ENCODE measurements at places on chromosomes 2 and 18.

GRCh38 chr2:112705575-112705974, 15.2 kb upstream of the NT5DC4 start:
- no peak for DNase-seq

DNA sequence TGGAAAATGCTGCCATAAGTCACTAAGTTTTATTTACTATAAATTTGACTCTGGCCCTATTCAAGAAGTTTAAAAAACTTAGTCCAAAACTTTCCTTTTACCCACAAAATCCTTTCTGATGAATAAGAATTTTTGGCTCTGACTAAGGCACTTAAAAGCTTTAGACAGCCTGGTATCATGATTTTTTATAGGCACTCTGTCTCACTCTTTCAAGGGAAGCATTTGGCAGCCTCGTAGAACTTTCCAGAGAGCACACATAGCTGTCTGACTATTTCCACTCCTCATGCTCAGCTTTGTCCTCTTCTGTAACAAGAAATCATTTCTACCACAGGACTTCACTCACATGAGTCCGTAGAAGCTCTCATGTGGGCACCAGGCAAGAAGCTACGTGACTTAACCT, 32.3 kb upstream of the XDH start:
- DNase-seq = no peak

DNA sequence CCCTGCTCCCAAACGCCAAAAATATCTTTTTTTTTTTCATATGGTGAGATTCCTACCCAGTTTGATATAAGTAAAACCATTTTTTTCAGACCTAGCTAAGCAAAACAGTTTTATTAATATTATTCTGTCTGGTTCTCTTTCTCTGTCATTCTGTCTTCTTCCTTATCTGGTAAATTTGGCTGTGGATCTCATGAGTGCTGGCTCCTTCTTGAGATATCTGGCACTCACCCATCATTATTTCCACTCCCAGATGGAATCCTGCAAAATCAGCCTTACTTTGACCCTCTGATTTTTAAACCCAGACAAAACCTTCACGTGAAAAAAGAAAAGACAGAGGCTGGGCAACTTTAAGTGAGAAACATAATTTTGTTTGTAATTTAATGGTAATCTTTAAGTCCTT, 373.6 kb downstream of the NYAP2 start:
- DNase-seq = no peak

- no peak for DNase-seq
These were observed 493.6 kb upstream of the SPHKAP start for GRCh38 chr2:228675091-228675490.

GRCh38 chr2:582792-583528, 94.2 kb downstream of the TMEM18 start:
- DNase-seq = no peak

DNA sequence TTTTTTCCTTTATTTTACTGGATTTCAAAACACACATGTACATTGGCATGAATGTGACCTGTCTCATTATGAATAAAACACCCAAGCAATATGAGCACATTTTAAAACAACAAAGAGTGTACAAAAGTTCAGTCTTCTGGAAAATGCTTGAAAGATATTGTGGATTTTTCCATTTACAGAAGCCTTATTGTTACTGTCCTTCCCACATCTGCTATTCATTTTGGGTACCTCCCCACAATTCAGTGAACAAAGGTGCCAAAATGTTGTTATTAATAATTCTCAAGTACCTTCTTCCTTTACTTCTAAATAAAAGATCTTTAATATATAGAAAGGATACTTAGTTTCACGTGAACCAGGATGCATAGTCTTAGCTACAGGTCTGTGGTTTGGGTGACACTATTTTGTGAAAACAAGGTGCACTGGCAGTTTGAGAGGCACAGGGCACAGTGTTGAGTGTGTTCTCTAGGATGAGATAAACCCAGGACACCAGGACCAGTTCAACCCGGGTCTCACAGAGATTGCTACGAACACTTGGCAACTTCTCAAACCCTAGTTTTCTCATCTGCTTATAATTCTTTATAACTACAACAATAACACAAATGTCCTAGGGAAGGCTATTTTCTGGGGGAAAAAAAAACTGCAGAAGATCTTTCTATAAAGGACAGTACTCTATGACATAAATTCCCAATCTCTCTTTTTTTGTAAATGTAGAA, 84.5 kb upstream of the GALNT5 start:
- no peak for DNase-seq

DNA sequence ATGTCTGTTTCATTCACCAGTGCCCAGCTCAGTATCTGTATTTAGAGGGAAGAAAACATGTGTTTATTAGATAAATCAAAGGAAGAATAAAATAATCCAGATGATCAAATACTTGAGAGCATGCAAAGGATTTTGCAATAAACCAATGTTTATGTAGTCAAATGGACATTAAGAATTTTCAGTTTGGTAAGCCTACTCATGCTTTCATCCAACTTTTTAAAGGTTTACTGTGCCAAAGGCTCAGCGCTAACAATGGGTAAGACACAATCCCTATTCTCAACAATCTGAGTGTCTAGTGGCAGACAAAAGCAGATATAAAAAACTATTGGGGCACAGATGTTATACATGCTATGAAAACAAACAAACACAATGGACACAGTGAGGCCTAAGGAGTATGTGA, 26.3 kb downstream of the GRB14 start:
- DNase-seq = no peak

DNA sequence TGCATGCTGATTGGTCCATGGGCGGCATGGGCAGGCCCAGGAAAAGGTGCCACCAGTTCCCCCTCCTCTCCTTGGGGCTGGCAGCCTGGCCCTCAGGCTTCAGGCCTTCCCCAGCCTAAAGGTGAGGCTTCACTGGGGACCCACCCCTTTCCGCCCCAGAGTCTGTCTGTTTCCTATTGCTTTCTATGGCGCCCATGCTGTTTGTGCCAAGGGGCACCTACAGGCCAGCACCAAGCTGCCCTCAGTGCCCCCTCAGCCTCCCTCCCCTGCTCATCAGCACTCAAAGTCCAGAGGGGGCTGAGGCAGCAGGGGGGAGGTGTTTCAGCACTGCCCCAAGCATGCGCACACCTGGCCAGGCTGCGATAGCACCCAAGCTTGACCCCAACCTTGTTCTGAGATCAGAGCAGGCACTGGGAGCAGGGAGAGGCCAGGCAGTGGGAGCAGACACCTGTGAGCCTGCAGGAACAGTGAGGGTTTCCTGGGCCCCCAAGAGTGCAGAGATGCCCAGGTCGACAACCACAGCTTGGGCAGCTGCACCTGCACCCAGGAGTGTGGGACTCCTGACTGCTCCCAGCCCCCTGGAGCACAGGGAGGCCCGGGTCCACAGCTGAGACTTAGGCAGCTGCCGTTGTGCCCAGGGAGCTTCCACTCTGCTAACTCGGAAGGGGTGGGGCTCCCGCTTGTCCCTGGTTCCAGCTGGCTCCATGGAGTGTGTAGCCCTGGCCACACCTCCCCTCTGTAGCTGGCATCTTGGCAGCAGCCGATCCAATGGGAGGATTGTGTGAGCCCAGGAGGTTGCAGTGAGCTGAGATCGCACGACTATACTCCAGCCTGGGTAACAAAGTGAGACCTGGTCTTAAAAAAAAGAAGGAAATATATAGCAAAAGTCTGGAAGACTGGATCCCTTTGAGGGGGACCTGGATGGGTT, 69.1 kb downstream of the NCAPH start:
- no peak for DNase-seq

DNA sequence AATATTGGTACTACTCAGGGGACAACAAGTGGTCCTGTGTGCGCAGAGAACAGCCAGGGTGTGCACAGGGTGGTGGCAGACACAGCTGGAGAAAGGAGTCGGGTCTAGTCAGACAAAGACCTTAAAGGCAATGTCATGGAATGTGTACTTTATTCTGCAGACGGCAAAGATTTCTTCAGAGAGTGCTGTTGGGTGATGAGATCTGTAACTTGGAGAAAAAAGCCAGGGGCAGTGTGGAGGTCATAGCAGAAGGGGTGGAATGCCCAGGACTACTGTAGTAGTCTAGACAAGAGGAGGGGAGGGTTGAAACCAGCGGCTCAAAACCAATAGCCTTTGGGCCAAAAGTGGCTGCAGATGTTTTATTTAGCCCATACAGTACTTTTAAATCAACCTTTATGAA, 121.3 kb upstream of the ZFP36L2 start:
- DNase-seq = no peak

- DNase-seq = no peak
These were observed 719.9 kb downstream of the ADCYAP1 start for GRCh38 chr18:1624612-1625011.

GRCh38 chr2:73983322-73984202, 1.1 kb upstream of the TET3 start:
- peak; percentile 35 for DNase-seq

DNA sequence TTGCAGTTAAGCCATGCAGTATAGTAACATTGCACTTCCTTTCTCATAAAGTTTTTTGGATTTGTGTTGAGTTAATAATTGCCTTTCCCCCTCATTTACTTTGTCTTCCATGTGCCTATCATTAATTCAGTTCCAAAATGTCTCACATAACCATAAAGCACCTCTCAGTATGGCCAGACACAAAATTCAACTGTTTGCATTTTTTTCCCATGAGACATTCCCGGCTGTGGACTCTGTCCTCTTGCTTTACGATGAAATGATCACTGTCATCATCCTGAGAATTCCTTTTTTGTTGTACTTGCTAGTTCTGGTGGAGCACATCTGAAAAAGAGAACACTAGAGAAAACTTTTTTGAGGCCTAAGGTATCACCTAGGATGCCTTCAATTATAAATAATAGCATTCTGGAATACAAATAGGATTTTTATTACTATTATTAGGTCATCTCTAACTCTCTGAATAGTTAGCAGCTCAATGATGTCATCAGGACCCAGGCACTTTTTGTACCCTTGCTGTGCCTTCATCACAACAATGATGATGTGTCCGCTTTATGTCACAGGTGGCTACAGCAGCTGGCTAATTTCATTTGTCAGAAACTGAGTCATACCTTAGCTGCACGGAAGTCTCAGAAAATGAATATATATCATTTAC, 8.5 kb upstream of the ATP8B1 start:
- no peak for DNase-seq

DNA sequence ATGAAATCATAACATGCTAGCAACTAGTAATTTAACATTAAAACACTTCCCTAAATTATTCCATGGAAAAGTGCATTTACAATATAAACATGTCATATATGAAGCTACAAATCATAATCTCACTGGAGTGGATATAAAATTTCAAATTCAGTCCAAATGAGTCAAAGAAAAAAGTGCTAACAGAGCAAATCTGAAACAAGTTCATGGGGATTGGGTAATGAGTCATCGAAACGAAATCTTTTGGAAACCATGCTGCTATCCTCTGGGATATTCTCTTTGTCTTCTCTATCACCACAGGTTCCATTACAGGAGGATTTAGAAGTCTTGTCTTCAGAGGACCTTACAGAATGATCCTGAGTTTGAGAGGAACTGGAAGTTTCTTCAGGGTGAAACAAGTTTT, 34.1 kb downstream of the STK17B start:
- DNase-seq = no peak

GRCh38 chr18:64474773-64475172, 325.9 kb upstream of the LINC00305 start:
- no peak for DNase-seq

DNA sequence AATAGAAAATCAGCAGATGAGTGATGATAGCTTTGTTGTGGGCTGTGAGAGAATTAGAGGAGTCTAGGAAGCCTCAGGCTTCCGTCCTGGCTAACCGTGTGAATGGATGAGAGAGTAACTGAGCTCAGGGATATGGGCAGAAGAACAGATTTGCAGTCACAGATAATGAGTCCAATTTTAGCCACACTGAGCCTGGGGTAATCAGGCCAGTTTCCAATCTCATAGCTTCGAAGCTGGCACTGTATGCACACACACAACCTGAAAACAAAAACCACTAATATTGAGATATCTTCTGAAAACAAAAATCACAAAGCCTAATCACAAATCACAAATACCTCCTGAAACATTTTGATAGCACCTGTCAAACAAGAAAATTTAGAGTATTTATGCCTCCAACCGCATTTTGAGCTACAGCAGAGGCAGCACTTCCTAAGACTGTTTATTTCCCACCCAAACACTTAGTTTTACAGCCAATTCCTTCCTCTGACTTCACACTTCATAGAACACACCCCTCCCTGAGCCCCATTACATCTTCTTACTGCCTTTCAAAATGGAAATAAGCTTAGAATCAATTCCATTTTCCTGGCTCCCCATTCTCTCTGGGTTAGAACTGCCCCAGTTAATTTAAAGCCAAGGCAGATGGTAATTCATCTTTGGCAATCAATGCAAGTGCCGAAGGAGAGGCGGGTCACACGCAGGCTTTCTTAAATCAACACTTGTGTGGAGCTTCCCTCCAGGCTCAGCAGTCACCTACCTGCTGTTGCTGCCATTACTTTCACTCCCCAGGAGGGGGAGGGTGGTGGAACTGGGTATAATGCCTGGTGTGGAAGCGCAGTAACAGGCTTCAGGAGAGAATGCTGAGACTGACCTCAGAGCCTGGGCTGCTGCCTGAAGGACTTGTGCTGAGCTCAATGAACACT, 18.9 kb downstream of the TTR start:
- DNase-seq = no peak

GRCh38 chr2:205989271-205990071, 96.5 kb downstream of the INO80D start:
- no peak for DNase-seq

- DNase-seq = no peak
These were observed 801 bp downstream of the OSR1 start for GRCh38 chr2:19357402-19358241.

GRCh38 chr2:10310309-10310888, 7.7 kb downstream of the HPCAL1 start:
- no peak for DNase-seq

DNA sequence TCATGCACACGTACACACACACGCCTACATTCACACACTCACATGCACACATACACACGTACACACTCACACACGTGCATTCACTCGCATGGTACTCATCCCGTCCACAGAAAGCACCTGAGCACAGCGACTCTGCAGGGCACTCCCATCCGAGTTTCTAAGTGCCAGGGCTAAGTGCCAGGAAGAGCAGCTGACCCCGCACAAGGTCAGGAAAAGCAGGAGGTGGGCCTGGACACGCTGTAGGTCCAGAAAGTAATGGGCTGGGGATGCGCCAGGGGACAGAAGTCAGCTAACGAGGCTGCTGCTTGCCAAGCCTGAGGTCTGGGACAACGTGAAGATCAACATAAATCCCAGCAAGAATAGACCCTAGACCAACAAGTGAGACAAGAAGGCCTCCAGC, 15.8 kb downstream of the ADI1 start:
- no peak for DNase-seq

- no peak for DNase-seq
These were observed 108.5 kb downstream of the CDCA7 start for GRCh38 chr2:173462892-173463840.

- no peak for DNase-seq
These were observed 8.2 kb downstream of the WDFY1 start for GRCh38 chr2:223936862-223937326.

GRCh38 chr2:173990970-173991819, 26.0 kb upstream of the SP3 start:
- DNase-seq = no peak

DNA sequence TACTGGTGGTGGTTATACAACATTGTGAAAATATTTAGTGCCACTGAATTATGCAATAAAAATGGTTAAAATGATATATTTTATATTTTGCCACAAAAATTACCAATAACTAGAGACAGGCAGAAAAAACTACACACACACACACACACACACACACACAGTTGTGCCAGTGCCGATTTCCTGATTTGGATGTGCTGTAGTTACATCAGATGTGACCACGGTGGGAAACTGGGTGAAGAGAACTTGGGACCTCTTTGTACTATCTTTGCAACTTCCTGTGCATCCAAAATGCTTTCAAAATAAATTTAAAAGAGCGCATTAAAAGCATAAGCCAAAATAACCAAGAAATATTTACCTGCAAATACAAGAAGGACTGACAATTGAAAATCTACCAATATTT, 61.6 kb upstream of the CCBE1 start:
- no peak for DNase-seq
